ENCODE measurements at places on chromosomes 3 and 15.

GRCh38 chr3:111763968-111764367, 95.1 kb upstream of the PHLDB2 start:
- DNase-seq = no peak

GRCh38 chr15:32669896-32670611, 28.5 kb downstream of the SCG5 start:
- no peak for DNase-seq

DNA sequence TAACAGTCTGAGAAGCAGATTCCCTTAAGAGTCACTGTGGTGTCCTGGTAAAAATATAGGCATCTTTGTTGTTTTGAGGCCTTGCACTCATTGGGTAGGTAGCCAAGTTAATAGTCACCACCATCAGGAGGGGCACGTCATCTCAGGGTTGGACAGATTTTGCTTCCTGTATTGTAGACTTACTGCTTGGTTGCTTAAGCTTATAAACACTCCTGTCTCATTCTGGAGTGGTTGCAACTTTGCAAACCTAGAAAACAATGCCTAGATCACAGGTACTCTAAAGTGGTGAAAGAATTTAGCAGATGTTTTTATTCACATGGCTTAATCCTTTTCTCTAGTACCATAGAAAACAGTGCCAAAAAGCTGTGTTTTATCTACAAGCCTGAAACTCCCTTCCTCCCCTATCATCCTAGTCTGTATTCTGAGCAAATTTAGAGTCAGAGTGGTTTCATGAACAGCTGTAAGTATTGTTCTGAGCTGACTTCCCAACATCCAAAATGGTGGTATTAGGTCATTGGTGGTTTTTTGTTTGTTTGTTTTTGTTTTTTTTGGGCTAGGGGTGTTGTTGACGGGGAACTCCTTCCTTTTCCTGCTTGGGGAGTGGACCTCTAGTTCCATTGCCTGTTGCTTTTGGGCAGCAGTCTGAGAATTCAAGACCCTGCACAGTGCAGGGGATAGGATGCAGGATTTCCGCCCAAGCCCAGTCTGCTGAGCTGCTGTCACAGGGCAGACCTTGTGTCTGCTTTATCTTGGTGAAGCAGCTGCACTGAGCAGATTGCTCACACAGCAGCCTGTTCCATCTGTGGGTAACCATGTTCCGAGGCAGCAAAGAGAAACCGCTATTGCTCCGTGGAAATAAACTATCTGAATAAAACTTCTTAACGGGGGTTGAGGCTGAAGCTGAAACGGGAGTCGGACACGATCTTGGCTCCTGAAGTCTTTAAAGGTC, 202.0 kb downstream of the AKAP13 start:
- peak; percentile 65 for DNase-seq

- no peak for DNase-seq
Measured at GRCh38 chr3:153172796-153173757, 11.1 kb downstream of the RAP2B start.

DNA sequence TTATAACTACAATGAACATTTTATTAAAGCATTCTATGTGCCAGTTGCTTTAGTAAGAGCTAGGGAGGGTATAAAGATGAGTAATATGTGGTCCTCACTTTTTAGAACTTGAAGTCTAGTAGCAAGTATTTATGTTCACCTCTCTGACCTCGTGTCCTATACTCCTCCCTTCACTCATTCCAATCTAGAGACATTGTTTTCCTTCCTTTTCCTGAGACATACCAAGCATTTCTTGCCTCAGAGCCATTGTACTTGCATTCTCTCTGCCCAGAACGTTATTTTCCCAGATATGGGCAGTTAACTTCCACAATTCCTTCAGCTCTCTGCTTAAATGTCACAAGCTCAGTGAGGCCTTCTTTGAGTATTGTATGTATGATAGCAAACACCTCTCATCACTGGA, 408.6 kb downstream of the PDCD6IP start:
- DNase-seq = no peak
